DMS53 (cell line): ENCODE measurements at places on chromosomes 7 and 10.

DNA sequence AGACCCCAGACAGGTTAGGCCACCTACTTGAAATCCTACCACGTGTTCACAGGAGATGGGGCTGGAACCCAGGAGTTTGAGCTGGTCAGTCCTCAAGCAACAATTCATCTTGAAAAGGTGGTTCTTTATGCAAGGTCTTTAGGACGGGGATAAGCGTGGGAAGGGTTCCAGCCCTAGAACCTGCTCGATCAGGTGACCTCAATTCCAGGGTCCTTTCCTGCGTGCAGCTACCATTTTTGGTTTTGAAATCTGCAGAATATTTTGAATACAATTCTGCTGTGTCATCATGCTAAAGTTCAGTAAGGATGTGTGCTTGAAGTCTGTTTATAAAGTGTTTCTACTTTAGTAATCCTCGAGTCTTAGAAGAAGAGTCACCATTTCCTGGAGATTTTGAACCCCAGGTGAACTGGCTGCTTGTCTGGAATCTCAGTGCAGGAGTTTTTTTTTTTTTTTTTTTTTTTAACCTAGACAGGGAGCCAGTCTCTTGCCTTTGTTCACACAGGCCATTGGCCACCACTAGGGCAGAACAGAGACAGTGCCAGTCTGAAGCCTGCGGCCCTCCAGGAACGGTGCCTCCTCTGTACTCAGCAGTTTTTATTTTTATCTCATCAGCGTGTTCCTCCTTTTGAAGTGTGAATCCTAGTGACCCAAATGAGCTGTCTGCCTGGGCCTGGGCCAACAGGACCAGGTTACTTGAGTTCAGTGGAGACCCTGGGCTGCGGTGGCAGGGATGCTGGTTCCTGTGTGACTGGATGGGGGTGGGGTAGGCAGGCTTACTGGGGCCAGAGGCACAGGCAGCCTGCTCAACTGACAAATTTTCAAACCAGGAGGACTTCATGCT, 54.6 kb downstream of the EEPD1 start:
- peak; percentile 8 for DNase-seq

DNA sequence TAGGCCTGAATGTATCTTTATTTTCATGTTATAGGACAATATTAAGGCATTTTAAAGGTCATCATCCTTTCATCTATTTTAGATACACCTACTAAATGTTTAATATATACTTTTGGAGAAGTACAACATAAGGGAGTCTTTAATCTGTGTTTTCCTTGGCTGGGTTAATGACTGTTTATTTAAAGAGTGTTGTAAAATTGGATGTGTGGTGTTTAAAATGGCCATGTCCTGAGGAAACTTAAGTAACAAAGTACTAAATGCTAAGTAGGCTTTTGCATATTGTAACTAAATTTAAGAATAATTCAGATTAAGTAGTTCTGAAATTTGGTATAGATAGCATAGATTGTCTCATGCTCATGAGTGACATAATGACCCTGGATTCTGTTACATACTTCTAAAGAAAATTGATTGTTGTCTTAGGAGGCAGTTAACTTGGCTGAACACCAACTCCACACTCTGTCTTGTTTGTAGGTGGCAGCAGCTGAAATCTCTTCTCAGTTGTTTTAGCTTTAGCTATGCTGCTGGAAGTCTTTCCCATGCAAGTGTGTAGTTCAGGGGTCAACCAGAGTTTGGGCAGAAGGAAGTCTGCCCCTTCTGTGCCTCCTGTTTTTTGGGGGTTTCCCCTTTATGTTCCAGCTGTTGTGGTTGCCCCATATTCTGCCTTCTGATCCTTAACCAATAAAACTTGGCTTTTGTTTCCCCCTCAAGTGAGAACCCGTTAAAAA, 29.2 kb downstream of the DLD start:
- no peak for DNase-seq

- peak; percentile 22 for DNase-seq
Measured at GRCh38 chr10:28054228-28054860, 55.5 kb upstream of the ODAD2 start.

DNA sequence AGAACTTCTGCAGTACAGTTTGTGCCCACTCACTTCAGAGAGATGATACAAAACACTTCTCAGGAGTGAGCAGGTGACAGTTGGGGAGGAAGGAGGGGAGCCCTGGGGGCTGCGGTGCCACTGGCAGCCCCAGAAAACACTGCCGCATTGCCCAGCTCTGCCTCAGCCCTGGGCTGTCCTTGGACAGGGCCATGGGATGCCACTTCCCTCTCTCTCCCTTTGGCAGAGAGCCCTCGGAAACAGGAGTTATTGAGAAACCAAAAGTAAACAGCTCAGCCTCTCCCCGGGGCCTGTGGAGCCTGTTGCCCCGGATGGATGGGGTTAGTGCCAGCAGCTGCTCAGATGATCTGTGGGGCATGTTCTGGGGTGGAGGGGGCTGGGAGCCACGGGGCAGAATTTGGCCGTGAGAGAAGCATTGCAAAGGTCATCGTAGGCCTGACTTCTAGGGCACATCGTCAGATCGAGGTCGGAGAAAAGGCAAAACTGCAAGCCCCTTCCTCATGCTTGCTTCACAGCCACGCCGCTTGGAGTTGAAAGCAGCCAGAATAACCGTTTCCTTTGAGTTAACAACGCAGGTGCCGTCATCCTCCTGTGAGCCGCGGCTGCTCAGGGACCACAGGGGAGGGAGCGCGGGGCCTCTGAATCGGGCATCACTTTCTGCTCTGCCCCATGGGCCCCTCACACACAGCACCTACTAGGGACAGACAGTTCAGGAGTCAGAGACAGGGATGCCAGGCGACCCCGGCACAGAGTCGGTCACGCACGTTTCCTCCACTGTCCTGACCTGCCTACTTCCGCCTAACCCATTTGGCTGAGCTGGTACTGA, 256.4 kb downstream of the CAMK1D start:
- DNase-seq, result peak; percentile 98

- DNase-seq, result peak; percentile 55
Measured at GRCh38 chr10:101831169-101831811, 12.3 kb downstream of the KCNIP2 start.

DNA sequence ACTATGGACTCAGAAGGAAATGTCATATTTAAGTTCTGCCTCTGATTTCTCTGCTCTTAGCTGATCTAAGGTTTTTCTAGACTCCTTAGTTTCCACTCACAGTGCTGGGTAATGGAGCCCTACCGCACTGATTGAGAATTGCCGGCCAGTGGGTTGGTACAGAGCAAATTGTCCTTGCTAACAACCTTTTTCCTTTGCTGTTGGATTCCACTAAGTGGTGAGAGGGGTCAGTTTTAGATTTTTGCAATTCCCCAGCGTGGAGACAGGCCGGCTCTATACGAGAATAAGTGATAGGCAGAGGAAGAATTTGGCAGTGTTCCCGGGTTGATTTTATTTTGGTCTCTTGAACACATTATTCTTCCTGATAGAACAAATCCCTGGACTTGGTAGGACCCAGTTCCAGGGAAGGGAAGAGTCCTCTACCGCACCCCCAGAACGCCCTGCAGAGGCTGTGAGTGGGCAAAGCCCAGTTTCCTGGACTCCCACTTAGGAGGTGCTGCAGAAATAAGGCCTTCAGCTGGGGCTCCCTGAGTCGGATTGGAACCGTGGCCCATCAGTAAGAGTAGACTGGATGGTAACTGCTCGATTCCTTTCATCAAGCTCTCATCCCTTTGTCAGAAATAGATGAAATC, 3.0 kb upstream of the NRP1 start:
- no peak for DNase-seq

DNA sequence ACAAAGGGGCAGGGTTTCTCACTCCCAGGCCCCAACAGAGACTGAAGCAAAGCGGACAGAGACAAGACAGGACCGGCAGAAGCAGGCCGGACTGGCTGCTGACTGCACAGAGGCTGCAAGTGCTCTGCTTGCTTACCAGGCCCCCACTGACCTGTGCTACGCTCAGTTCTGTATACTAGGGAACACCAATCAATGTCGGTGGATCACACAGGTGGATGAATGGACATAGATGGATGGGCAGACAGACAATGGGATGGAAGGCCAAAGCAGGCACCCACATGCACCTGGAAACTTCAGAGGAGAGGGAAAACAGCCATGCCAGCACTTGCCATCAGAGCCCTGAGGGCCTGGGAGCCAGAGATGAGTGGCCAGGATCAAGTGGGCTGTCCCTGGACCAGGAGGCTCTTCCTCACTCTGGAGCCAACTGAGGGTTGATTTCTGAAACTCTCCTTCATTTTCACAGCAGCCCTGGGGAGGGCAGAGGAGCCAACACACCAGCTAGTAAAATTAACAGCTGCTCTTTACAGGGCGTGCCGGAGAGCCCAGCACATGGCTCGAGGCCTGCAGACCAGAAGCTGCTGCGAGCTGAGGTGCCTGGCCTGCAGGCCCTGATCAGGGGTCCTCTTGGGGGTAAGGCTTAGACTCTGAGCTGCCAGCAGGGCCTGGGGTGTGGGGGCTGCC, 243.6 kb downstream of the KCNMA1 start:
- DNase-seq, result peak; percentile 52

- DNase-seq, result peak; percentile 64
Measured at GRCh38 chr7:35694161-35694783, 663 bp downstream of the HERPUD2 start.

DNA sequence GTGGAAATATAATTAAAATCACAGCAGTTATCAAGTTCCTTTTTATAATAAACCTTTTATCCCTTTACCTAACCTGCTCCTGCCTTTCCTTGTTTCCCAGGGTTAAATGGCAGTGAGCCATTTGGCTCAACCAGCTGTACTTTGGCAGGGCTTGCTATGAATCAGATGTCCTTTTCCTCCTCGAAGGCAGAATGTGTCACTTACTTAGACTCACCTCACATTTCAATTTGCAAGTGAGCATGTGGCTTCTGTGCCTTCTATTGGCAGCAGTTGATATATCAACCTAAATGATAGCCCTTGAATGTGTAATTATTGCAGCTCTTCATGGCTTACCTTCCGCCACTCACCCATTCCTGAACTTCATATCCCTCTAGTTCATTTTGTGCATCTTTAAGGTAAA, 301.7 kb downstream of the CSTF2T start:
- DNase-seq, result no peak

DNA sequence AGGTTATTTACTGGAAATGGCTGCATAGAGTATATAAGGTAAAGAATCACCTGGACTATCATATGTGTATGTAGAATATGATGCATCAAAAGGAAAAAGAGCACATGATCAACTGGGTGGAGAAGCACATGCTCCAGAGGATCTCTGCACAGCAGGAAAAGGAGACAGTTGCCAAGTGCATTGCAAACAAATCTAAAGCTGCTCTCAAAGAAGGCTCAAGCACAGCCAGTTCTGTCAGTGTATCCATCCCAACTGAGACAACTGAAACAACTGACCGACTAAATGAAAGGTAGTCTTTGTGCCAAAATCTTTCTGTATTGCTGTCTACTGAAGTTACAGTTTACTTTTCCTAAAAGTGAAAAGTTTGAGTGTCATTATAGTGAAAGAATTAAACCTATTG, 83.2 kb upstream of the SGCE start:
- DNase-seq, result peak; percentile 87

DNA sequence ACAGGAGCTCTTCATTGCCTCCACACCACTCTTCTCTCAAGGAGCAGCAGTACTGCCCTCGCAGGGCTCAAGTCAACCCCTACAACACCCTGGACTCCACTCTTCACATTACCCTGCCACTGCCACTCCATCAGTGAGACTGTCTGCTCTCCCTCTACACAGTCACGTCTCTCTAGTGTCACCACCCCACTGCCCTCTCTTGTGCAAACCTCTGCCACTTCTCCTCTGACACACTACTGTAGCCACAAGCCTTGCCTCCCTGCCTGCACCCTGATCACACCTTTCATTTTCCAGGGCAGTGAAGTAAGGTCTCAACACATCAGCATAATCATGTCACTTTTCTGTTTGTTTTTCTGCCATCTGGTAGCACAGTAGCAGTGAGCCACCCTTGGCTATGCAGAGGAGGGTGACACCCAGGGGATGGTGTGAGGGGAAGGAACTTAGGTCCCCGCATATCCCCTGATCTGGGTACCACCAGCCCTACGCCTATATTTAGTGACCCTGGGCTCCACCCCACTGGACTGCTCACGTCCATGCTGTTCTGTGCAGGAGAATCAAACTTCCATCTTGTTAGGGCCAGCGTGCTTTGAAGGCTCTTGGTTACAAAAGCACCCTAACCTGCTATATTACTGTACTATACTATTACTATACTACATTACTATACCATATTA, 1.6 kb downstream of the C10orf143 start:
- no peak for DNase-seq

DNA sequence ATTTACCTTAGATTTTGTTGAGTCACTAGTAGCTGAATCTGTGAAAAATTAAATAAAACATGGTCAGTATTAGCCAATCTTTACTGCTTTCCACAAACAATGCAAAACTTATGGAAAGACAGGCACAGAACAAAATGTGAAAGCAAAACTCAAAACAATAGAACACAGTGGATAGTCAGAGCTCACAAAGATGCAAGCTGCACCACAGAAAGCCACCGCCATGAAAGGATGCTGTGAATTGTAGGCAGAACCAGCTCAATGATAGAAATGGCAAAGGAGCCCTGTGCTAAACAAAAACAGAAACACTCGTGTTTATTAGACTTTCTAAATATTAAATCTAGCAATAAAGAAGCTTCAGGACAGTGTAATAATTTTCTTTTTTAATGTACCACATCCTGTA, 134.4 kb downstream of the ARHGAP21 start:
- DNase-seq, result no peak

GRCh38 chr10:72089618-72090017, 1.3 kb upstream of the SPOCK2 start:
- DNase-seq, result no peak

DNA sequence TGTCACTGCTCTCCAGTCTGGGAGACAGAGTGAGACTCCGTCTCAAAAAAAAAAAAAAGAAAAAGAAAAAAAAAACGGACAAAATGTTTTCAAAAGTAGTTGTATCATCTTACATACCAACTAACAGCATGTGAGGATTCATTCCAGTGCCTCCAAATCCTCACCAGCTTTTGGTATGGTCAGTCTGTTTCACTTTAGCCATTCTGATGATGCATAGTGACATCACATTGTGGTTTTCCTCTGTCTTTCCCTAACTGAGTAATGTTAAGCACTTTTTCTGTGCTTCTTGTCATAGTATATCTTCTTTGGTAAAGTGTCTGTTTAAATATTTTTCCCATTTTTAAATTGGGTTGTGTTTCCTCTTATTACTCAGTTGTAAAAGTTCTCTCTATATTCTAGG, 251.4 kb upstream of the CTBP2 start:
- DNase-seq, result peak; percentile 14
